ENCODE measurements at places on chromosomes 6 and 20.

DNA sequence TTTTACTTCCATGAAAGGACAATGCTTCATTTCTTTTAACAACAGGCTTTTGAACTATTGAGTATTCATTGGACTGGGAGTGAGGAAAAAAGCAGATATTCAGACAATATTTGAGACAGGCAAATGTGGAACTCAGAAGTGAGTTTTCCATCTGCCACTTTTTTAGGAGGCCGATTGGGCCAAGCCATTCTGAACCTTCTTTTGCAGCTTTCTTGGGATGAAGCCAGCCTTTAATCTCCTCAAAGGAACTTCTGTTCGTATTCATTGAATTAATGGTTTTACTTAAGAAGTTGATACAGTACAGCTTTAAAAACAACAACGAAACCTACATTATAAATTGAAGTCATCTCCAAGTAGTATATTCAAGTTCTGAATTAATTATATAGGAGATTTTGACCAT is 187.1 kb upstream of the RNF217 start:
- DNase-seq = no peak

DNA sequence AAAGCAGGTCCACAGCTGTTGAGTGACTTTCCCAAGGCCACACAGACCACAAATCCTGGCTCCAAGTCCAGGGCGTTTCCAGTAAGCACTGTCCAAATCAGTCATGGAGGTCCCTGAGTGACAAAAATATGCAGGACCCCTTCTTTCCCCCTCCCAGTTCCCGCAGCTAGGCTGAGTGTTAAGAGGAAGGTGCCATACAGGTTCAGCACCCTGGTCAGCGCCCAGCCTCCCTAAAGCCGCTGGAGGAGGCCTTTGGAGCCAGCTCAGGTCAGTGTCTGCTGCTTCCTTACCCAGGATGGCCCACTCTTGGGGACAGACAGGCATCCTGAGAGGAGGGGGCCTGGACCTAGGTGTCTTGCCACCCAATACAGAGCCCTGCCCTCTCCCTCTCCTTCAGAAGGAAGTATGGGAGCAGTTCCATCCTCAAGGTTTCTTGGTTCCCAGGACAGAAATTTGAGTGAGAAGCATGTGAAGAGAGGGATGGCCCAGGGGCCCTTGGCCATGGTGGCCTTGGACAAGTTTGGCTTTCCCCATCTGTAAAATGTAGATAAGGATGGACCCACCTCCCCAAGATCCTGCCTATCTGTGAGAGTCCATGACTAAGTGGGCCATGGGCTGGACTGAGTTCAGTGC is 13.2 kb downstream of the TMEM74B start:
- DNase-seq = no peak

GRCh38 chr6:28943557-28944411 is 20.0 kb upstream of the TRIM27 start:
- DNase-seq = no peak

- DNase-seq = no peak
Observed at GRCh38 chr6:134515986-134516385, 198.1 kb upstream of the SGK1 start.

DNA sequence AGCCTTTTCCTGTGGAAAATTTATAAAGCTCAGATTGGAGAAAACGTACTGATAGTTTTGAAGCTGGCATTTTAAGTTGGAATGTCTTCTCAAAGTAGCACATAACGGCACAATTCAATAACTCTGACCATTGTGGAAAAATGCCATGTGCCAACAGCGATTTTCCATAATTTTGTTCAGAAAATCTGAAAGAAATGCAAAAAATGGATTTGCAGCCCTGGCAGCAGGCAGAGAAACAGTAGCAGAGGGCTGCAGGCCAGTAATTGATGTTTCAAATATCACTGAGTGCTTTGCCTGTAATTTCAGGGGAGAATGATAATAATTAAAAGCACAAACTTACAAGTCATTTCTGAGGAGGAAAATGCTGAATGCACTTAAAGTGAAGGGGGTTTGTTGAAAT is 507.4 kb downstream of the MAFB start:
- no peak for DNase-seq

DNA sequence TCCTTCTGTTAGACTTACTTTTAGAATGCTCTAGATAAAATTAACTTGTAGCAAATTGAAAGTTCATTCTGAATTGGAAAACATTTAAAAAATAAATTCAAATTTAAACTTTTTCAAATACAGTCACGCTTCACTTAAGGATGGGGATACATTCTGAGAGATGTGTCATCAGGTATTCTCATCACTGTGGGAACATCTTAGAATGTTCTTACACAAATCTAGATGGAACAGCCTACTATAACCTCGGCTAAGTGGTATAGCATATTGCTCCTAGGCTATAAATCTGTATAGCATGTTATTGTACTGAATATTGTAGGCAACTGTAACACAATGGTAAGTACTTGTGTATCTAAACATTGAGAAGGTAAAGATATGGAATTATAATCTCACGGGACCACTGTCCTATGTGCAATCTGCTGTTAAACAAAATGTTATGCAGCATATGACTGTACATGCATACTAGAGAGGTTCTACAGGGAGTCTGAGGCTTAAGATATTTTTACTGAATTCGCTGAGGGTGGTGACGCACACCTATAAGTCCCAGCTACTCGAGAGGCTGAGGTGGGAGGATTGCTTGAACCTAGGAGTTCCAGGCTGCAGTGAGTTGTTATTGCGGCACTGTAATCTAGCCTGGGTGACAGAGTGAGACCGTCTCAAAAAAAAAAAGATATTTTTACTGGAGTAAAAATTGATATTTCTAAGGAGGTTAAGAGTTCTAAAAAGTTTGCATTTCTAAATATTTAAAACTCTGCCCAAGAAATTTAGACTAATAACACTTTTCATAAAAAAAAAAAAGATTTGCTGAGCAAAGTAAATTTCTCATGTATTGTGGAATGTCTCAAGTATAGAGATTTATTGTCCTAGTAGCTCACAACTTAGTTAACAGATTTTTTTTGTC is 87.3 kb upstream of the TULP1 start:
- no peak for DNase-seq

- no peak for DNase-seq
Observed at GRCh38 chr6:5936631-5937030, 70.1 kb downstream of the NRN1 start.

DNA sequence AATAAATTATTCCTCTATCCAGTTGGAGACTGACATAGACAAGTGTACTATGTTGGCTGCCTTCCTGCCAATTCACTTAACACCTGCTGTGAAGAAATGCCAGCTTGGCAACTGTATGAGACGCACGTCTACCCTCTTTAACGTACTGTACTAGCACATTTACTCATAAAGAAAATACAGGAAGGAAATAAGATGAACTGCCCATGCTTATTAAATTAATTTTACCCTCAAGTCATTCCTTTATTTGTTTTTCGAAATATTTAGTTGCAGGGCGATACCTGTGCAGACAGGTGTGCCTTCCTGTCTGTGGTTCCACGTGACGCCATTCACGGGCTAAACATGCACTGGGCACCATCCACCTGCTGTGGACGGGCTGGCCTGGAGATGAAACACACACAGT is 52.0 kb downstream of the PSMG4 start:
- no peak for DNase-seq

DNA sequence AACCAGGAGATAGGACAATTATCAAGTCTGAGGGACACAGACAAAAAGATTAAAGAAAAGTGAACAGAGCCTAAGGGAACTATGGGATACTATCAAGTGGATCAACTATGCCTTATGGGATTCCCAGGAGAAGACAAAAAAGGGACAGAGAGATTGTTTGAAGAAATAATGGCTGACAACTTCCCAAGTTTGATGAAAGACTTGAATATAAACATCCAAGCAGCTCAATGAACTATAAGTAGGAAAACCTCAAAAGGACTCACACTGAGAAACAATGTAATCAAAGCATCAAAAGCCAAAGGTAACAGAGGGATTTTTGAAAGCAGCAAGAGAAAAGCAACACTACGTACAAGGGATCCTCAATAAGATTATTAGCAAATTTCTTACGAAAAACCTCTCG is 11.0 kb downstream of the ZNF133 start:
- DNase-seq = no peak

- no peak for DNase-seq
Observed at GRCh38 chr6:44176130-44176761, 17.6 kb downstream of the CAPN11 start.

- DNase-seq = no peak
Observed at GRCh38 chr20:53804920-53805894, 211.6 kb upstream of the ZNF217 start.

- no peak for DNase-seq
Observed at GRCh38 chr6:35810971-35811698, 6.0 kb downstream of the LHFPL5 start.

GRCh38 chr20:38373231-38373867 is 27.1 kb downstream of the LBP start:
- DNase-seq = no peak

DNA sequence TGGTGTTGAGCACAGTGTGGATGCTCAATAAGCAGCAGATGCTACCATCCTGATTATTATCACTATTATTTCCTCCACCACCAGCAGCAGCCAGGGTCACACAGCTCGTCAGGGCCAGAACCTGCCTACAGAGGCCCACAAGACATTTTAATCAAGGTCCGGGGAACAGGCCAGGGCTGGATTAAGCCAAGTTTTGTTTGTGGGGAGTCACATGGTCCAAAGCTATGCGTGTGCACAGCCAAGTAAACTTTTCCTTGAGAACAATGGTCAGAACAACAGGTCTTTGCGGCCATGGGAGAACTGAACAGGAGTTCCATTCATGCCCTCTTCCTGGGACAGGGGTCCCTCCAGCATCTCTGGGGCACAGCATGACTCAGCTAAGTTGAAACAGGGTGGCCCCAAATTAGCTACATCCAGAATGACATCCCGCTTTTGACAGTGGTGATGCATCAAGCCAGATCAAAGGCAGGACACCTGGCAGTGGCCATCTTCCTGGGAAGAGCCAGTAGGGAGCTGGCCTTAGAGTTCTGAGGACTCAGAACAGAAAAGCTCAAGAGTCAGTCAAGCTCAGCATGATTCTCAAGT is 11.7 kb downstream of the SNTA1 start:
- DNase-seq = no peak

DNA sequence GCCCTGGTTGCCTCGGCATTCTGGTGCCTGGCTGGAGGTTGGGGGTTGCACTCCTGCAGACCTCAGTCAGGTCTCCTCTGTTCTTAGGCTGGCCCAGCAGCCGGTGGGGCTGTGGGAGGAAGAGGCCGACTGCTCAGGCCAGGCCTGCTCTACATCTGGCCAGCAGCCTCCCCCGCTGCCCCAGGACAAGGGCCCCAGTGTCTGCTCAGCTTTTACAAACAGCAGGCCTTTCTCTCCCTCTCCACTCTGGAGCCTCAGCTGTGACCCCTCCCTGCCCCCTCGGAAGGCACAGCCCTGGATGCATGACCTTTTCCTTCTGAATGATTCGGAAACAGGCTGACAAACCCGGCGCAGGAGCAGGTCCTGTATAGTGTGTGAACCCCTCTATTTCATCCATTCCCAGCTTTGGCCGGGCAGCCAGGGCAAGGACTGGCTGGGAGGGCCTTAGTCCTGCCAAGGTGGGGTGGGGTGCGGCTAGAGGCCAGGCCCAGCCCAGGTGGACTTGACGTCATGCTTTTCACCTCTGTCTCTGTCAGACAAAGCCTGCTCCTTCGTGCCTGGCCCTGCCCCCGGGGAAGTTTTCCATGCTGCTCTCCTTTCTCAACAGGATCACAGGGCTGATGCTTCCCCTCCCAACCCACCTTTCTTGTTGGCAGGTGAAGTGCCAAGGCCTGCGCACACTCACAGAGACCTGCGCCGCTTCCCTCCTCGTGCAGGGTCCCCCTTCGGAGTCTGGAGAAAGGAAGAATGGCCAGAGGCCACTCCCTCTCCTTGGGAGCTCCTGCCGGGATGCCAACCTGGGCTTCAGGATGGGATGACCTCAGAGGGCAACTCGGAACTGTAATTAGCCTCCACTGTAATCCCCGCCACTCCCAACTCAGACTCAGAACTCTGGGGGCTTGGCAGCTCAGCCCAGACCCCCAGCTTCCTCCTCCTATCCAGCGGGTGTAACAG is 10.1 kb upstream of the ITPR3 start:
- DNase-seq = no peak

DNA sequence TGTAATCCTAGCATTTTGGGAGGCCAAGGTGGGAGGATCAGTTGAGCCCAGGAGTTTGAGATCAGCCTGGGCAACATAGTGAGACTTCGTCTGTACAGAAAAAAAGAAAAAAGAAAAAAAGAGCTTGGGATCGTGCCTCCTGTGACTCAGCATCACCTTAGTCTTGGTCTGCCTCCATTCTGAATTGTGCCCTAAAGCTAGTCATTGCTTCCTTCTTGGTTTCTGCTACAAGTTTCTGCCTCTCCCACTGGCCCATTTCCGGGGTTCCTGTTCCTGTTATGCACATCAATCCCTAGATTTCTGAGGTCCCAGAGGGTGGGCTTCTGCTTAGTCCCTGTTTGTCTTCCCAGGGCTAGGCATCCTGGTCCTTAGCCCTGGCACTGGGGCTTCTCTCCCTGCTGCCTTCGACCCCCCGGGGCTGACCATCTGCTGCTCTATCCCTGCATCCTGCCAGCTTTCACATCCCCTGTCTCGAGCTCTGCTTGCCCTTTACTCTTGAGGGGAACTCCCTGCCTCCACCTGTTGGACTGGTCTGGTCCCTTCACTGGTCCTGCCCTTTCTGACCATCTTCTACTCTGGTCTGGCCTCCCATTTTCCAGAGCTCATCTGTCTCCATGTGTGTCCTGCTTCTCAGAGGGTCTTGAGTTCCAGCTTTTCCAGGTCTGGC is 77.5 kb upstream of the ESR1 start:
- DNase-seq = no peak

GRCh38 chr20:60867589-60867988 is 384.5 kb upstream of the CDH4 start:
- no peak for DNase-seq

DNA sequence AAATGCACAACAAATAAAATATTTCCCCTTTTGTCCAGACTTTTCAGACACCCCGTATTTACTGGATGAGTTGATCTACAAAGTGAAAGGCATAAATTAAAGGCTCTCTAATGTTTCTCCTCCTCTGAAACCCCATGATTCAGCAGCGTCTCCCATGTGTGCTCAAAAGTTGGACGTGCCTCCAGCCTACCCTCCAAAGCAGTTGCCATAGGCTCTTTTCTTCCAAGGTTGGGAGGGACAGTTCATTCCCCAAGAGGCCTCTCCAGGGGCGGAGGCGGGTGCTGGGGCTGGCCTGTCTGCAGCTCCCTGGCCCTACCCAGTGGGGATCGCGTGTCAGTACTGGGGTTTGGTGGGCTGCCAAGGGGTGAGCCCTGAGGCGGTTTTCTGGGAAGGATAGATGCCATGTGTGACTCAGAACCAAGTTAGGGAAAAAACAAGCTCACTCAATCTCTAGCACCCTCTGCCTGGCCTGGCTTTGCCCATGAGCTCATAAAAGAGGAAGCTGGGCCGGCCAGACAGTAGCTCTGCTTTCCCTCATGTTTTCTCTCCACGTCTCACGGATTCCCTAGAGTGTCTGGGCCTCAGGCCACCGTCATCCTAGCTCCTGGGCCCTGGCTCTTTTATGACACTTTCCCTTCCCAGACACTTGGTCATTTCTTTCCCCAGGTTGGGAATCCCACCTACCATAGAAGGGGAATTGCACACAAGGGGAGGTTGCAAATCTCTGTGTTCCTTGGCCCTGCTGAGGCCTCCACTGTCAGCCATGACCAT is 8.0 kb upstream of the IER3 start:
- DNase-seq = no peak

GRCh38 chr6:13573669-13574110 is 711 bp upstream of the SIRT5 start:
- no peak for DNase-seq

GRCh38 chr6:54898767-54899166 is 52.2 kb downstream of the FAM83B start:
- DNase-seq = no peak

All from cortex of kidney (tissue), 1 donor.